ENCODE measurements at places on chromosomes 6 and 20.

DNA sequence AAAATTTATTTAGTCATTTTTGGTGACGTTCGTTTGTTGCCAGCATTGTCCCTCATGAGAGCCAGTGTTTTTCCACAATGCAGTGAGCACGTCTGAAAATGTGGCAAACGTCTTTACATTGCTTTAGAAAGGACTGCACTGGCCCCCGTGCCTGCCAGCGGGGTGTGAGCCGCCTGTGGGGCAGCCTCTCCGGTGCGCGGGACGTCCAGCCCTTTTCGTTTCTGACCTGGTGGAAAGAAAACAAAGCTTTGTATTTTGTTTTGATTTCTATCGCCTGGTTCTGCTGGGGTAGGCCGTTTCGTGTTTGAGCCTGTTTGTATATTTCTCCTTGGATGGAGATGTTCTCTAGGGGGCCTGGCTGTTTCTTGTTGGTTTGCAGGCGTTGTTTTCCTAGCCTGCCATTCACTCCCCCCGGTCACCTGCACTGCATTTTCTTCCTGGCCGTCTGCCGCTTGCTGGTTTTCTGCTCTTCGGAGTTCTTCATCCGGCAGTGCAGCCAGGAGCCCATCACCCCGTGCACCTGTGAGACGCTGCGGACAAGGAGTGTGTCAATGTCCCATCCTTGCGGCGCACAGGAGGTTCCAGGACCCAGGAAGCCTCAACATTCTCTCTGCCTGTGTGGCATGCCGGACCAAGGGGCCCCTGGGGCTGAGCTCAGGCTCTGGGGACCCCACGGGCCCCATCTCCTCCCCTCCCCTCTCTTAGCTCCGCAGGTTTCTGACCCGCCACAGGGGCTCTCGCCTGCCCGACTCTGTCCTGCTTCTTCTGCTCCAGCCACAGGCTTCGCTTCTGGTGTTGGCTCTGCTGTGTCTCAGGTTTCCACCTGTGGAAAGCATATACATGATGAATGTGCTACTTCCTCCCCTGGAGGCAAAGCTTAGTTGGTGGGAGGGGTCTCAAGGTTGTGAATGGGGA, 100.5 kb downstream of the CDH4 start:
- no peak for DNase-seq

- no peak for DNase-seq
Measured at GRCh38 chr6:118890997-118891790, 2.8 kb upstream of the ASF1A start.

DNA sequence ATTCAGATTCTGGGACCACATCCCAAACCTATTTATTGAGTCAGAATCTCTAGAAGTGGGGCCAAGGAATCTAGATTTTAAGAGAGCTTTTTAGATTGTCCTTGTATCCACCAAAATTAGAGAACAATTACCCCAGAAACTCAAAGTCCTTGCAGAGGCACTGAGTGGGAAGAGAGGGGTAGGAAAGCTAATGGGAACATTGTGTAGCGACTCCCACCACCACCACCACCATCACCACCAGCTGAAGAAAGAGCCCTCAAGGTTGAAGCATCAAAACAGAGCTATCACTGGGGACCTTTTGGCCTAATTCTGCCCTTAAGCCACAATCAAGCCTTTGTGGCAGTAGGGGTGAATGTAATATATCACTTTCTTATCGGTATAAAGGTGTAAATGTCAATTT, 39.0 kb upstream of the SLC32A1 start:
- no peak for DNase-seq

DNA sequence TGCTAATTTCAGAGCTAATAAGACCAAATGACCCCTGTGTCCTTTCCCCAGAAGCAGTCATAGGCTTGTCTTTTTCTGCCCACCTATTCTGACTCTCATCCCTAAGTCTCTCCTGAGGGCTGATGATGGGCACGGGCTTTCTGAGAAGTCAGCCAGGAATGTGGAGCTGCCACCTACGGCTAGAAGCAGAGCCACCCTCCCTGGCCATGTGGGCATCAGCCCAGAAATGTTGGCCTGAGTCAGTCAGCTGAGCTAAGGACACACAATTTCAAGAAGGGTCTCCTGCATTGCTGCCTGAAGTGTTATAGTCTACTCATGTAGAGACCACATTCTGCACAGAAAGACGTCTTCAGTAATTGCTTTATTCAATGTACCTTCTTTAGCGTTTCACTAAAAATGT, 17.1 kb downstream of the MYLIP start:
- DNase-seq: no peak

DNA sequence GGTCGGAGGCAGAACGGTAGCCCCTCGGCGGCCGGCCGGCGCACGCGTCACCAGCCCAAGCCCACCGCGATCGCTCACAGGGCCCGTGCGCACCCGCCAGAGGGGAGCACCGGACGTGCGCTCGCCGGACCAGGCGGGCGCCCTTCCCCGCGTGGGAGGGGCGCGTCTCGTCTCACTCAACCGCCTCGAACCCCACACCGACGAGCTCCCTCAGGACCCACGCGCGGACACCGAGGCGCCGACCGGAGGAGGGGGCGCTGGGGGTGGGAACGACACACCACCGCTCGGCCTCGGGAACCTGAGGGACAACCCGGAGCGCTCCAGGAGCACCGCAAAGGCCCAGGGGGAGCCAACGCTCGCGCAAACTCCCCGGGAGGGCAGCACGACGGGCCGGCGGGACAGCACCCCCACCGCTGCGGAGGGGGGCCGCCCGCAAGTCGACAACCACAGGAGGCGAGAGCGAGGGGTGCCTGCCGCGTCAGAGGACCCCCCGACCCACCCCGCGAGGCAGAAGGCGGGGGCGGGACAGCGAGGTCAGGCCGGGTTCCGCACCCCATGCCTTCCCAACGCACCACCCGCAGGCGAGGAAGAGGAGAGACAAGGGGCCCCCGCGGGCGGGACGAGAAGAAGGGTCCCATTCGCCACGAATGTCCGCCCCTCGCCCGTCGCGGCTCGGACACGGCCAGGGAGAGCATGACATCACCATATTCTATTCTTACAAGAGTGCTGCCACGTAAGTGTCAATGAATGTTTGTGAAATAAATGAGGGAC, 512.7 kb upstream of the ZNF337 start:
- DNase-seq: no peak

DNA sequence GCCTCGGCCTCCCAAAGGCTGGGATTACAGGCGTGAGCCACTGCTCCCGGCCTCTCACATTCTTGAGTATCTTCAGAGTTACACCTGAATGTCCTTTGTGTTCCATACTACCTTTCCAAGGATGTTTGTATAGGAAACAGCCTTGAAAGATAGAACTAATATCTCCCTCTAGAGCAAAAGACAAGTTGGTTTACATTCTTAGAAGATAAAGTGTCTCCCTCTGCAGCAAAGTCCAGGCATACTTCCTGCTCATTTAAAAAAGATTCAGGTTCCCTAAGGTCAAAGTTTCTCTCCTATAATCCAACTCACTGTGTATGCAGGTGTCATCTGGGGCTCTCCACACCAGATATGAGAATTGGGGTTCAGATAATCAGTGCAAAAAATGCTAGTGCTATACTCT, 224.4 kb downstream of the TPBG start:
- DNase-seq: no peak

DNA sequence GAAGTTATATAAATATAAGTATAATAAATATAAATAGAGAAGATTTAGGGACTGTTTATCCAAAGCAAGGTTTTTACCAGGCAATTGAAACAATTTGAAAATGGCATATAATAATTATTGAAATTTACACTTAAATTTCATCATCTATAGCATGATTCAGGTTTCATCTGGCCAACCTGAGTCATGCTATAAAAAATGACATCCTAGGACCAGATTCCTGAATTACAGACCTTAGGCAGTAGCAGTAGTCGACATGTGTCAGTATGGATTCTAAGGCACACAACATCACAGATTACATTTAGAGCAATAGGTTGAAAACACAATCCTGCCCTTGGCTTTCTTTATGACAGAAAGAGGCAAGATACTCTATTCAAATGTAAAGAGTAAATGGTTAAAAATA, 592.3 kb downstream of the PHF3 start:
- no peak for DNase-seq

DNA sequence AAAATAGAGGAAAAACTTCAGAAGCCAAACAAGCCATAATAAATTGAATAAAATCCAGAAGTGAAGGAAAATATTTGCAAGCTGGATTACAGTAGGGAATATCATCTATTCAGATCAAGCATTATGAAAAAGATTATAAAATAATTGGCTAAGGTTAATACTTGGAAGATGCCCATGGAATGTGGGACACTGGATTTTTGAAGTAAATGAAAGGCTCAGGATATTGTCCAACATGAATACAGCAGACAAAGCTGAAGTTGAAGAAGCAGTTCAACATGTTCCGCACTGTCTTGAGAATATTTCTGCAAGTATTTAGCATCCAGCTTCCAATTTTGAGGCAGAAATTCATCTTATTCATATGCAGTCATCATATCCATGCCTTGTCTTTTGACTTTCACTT, 1278.4 kb upstream of the GJE1 start:
- no peak for DNase-seq

DNA sequence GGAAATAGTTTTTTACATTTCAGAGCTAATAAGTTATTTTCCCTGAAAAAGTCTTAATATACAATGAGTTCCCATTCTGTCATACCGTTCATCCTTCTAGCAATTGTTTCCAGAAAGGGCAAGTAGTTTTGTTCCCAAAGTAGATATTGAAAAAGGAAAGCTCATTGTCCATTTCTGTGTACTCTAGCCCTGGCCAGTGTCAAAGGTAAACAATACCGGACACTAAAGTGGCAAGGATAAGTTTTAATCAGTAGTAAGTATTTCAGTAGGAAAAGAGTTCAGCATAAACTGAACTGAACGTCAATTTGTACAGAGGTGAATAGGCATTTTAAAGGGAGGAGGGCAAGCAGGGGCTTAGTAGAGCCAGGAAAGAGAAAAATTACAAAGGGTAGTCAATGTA, 43.5 kb upstream of the CALHM6 start:
- DNase-seq: no peak

DNA sequence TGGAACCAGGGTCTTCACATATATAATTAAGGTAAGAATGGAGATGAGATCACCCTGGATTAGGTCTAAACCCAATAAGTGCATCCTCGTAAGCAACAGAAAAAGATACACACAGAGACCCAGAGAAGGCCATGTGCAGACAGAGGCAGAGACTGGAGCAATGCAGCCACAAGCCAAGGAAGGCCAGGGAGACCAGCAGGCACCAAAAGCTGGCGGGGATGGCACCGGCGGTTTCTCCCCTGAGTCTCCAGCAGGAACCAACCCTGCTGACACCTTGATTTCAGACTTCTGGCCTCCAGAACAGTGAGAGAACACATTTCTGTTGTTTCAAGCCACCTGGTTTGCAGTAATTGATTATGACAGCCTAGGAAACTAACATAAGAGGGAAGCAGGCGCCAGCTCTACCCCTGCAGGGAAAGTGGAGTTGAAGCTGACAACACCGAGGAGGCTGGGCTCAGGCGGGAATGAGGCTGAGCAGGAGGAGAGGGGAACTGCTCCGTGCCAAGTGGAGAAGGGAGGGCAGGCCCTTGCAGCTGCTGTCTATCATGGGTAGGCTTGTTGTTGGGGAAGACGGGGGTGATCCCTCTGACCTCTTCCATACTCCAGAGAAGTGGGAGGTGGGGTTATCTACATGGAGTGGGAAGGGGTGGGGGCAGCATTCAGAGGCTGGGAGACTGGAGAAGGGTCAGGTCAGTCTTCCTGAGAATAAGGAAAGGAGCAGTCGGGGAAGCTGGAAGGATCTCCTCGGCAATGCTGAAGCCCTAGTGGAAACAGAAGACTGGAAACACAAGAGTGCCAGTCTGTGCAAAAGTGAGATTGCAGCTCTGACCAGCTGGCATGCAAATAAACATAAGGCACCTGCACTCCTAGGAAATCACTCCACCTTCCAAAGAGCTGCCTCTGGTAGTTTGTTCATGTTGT, 72.7 kb downstream of the NFATC2 start:
- DNase-seq: no peak

- DNase-seq: no peak
Measured at GRCh38 chr6:30543821-30544220, 12.5 kb downstream of the GNL1 start.

GRCh38 chr6:87755708-87756671, 54.0 kb upstream of the AKIRIN2 start:
- DNase-seq: no peak

GRCh38 chr20:39524371-39524911, 562.3 kb downstream of the DHX35 start:
- DNase-seq: no peak

- DNase-seq: no peak
Measured at GRCh38 chr6:169171951-169172350, 81.7 kb downstream of the THBS2 start.

DNA sequence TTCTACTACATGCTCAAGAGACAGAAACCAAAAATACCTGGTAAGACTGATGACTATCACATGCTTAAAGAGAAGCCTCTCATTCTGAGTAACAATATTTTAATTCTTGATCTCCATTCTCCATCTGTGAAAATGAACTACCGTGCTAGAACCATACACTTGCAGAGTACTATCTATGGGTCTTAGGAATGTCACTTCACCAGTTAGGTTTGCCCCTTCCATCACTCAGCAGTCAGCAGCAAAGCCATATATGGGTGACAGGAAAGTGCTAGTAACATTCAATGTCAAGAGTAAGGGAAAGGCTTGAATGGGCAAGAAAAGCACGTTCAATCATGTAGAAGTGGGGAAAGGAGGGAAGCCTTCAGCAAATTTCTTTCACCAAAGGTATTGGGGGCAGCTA, 2.3 kb downstream of the DNAAF9 start:
- no peak for DNase-seq

DNA sequence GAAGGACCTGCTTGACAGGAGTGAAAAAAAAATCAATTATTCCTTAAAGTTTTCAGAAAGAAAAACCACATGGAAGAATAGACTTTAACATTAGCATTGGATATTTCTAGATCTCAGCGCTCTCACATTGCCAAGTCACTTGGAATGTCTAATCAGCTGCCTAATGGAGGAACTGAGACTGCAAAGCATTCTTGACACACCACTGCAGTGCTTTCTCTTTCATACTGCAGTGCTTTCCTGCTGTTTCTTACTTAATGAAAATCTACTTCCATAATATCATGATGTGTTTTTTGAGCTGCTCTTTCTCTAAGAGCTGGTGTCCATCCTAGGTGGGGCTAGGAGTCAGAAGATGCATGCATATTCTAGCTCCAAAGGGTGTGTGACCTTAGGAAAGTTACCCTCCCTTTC, 20.4 kb upstream of the MCM3 start:
- no peak for DNase-seq

DNA sequence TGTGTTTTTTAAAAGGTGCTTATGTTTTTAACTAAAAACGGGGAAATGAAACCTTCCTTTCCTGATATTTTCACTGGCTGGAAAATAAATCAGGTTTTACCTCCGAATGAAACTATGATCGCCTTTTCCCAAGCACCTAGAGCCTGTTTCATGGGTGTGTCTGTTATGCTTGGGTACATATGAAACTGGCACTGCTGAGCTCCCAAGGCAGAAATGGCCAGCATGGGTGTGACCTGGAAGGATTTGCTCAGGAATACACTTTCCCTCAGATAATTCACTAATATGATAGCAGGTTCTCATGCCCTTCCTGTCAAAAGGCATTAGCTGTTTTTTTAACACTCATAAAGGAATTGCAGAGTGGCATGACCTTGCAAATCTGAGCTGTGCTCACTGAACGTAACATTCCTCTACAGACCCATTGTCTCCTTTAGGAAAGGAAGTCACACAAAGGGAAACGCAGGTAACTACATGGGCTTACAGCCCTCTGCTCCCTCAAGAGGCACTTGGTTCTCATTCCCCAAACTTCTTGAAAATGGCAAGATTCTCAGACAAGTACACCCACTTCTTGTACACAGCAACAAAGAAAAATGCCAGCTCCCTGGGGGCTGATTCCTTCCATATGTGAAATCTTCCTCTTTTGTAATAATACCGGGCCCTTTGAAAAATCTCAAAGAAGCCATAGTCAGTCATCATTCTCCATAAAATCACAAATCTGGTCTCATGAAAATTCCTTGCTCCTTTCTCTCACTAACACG, 72.7 kb downstream of the METTL24 start:
- no peak for DNase-seq

- no peak for DNase-seq
Measured at GRCh38 chr6:8043221-8043620, 21.0 kb downstream of the BLOC1S5 start.
